ENCODE measurements at places on chromosomes 2 and 18.

DNA sequence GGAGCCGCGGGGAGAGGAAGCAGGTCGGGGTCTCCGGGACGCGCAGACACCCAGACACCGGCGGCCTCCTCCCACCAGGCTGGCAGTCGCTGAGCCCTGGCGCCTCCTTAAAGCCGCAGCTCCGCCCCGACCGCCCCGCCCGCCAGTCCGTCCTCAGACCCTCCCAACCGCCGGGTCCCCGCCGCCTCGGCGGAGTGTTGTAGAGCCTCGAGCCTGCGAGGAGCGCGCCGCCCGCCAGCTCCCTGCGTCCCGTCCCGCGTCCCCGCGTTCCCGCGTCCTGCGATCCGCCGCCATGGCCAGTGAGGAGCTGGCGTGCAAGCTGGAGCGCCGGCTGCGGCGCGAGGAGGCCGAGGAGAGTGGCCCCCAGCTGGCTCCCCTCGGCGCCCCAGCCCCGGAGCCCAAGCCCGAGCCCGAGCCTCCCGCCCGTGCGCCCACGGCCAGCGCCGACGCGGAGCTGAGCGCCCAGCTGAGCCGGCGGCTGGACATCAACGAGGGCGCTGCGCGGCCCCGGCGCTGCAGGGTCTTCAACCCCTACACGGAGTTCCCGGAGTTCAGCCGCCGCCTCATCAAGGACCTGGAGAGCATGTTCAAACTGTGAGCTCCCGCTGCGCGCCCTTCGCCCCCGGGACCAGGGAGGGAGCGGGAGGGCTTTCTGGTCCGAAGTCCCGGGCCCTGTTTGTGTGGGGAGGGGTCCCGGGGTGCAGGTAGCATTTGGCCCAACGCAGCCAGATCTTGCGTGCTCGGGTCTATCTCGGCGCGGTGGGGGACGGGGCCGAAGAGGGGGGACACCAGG, at the start of gene EFHD1:
EFHD1 (plus strand) TSS at position 192 of the 793 bp plus-strand sequence; CDS start at position 293, 101 bp downstream.
- DNase-seq = peak; percentile 17

- no peak for DNase-seq
These were observed 125.6 kb upstream of the CDC42EP3 start for GRCh38 chr2:37797081-37797480.

DNA sequence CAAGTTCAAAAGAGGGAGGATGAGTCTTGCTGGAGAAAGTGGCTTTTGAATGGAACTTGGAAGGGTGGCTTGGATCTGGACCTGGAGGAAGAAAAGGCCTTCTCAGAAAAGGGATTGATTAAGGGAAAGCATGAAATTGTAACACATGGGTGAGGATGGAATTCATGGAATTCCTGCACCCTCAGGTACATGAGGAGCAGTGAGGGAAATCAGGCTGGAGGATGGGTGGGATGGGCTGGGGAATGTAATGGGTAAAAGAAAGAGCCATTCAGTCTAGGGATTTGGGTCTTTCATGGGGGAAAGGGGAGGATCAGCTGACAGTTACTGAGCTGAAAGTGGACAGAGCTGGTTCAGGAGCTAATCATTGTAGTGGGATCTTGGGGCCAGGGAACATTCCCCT, 51.2 kb upstream of the HAAO start:
- no peak for DNase-seq

DNA sequence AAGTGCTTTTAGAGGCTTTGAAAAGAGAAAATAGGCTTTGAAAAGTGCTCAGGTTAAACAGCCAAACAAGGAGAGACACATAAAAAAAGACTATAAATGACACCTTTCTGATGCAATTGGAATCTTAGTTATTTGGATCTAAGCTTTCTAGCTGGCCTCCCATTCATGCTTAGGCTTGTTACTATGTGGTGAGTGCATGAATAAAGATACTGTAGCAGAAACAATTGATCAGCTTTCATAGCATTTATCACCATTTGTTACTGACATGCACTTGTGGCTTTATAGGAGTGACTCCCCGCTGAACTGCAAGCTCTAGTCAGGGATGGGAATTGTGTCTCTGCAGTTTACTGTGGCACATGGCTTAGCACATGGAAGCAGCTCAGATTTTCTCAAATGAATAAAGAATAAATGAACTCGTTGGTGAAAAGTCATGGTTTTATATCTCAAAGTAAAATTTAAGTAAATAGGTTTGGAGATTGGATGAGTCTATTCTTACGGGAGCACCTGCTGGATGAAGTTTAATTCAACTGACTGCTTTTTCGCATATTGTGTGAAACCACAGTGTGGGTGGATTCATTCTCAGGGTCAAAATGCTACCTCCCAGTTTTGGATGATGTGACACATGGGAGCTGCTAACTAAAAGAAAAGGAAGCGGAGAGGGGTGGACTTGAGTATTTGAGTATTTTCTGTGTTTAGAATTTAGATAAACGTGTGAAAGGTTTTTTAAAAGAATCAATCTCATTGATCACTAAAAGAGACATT, 91.1 kb upstream of the NOL4 start:
- no peak for DNase-seq

GRCh38 chr2:136787970-136788369, 22.6 kb downstream of the THSD7B start:
- DNase-seq = no peak

DNA sequence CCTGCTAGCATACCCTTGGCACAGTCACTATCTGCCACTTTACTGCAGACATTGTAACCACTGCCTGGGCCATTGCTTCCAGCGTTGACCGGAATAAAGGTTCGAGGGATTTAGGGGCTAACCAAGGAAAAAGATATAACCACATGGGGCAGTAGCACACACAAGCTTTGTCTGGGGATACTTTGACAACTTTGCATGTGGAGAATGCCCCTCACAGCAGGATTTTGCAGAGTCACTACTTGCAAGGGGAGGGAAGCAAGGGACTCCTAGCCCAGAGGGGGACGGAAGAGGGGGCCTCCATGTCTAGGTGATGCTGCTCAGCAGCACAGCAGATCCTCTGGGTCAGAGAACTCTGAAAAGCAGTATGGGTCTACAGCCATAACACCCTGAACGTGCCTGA, 138.7 kb downstream of the SPP2 start:
- DNase-seq = no peak

DNA sequence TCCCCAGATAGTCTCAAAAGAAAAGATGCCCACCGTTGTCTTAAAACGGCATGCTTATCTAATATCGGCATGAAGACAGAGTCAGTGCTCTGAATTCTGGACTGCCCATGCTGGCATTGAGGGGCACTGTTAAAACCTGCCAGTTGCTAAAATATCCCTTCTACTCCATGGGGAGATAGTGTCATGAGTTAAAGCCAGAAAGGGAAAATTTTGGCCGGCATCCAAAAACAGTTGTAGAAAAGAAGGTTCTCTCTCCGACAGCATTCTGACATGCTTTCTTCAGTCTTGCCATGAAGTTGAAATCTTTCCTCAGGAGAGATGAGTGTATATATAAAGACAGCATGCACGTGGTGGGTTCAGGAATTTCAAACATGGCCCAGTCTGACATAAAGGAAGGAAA, 401.3 kb upstream of the PIK3C3 start:
- no peak for DNase-seq

DNA sequence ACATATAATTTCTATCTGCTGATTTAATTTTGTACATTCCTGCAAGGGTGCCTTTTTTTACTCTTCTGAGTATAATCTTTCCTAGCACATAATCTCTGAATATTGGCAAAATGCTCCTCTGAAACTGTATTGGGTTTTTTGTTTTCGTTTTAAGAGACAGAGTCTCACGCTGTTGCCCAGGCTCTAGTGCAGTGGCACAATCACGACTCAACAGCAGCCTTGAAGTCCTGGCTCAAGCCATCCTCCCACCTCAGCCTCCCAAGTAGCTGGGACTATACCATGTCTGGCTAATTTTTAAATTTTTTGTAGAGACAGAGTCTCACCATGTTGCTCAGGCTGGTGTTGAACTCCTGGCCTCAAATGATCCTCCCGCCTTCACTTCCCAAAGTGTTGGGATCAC, 104.9 kb downstream of the SPTBN1 start:
- DNase-seq = no peak

DNA sequence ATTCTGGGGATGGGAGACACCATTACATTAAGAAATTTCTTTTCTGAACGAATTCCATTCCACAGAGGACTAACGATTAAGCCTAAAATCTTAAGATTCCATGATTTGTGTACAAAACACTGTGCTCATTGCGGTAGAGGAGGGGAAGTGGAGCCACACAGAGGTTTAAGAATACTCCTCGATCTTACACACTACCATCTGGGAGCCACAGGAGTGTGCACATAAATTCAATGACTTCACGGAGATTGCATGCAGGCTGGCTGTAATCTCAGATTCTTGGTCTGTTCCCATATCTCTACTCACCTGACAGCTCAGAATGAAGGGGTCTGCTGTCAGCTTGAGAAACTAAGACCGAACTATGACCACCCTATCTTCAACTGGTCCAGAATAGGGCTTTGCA, 762 bp downstream of the VPS4B start:
- no peak for DNase-seq

GRCh38 chr2:171595456-171595855, 73.2 kb downstream of the CYBRD1 start:
- no peak for DNase-seq

GRCh38 chr2:143356336-143356735, 227.1 kb downstream of the ARHGAP15 start:
- no peak for DNase-seq

GRCh38 chr2:95531254-95531771, 46.8 kb upstream of the TRIM43B start:
- DNase-seq = peak; percentile 41

DNA sequence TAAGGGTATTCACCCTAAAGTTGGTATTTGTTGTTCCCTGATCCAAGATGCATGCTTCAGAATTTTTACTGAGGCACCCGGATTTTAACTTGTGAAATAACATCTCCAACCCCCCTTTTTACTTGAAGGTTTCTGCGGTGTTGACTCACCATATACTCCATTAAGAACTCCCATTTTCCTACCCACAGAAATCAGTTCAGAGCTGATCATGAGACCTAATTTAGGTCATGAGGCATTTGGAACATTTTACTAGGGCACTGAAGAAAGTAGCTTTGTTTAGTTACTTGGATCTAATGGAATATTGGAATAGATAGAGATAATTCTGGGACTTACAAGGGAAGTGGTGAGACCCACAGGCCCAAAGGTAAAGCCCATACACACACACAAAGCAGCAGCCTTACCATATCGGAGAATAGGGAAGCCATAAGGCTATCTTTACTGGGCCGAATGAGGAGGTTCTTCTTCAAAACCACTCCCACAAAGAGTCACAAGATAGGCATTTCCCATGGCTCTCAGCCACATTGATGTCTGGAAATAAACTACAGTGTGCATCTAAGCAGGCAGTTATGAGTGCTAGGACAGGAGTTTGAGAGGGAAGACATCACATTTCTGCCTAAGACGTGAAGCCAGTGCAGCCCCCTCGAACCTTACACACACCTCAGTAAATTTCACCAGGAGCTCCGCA, 681.0 kb upstream of the LRRTM4 start:
- no peak for DNase-seq

GRCh38 chr2:54866868-54867267, 143.4 kb downstream of the EML6 start:
- DNase-seq = peak; percentile 44

DNA sequence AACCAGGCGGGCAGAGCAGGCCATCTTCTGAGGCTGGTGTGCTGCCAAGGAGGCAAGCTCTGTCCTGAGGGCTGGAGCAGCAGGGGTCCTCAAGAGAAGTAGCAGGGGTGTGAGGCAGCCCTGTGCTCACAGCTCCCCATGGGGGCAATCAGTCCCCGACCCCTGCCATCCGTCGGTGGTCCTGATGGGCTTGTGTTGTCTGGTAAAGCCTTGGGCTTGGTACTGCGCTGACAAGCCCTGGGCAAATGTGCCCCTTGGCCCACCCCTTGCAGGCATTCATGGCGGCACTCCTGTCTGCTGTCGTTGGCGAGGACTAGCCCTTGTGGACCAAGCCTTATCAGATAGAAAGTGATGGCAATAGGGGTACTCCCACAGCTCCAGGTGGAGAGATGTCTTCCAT, 22.6 kb upstream of the SCLY start:
- DNase-seq = no peak

- no peak for DNase-seq
These were observed 42.8 kb upstream of the LDLRAD4 start for GRCh38 chr18:13175754-13176210.

DNA sequence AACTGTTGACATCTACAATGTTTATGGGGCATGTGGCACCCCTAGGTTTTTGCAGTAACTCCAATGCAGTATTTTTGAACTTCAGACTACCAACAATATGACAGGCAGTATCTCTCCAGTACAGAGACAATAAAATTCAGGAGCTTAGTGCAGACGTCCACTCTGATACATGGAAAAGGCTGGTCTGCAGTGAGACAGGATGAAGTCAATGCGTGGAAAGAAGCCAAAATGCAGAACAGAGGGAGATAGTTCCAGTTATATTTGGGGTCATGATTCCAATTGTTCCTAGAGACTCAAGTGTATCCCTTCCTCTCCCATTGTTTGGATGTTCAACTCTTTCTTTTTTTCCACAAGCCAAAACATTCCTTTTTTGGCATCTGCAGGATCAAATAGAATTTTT, 18.7 kb upstream of the SMAD2 start:
- no peak for DNase-seq

DNA sequence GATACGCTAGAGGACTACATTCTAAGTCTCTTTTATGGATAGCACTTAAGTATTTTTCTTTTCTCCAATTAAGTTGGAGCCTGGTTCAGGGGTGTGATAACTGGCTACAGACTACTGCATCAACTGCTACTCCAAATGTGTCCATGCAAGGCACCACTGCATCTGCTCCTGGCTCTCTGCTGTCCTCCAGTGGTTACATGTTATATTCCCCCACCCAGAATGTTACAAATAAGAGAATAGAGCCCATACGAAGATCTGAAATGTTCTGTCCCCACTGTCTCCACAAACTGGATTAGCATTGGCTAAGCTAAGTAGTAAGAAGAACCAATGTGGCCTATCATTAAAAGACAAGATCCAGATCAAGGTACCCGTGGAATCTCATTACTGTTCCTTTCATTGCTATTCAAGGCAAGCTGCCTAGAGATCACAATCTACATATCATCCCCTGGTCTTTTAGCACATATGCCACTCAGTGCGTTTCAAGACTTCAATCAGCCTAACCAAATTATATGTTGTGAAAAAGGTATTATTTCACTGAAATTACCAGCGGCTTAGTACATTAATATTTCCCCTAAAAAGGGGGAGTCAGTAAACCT, 308.3 kb upstream of the SLC8A1 start:
- DNase-seq = no peak

DNA sequence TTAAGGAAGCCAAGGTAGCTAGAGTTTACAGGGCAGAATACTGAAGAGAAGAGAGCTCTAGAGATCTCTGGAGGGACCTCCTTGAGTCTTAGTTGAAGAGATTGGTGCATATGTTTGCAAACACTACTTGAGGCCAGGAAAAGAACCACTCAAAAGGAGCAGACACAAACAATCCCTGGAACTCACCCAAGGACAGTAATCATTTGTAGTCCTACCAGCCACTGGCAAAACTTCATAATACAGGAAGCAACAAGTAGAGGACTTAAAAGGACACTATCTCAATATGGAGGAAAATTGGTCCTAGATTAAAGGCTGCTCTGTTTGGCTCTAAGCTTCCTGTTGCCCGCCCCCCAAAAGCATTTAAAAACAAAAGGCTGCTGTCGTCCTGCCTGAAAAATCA, 46.9 kb upstream of the UBXN4 start:
- DNase-seq = no peak

- no peak for DNase-seq
These were observed 46.7 kb downstream of the L3MBTL4 start for GRCh38 chr18:6368017-6368416.

Data from stimulated activated naive B cell treated with anti-CD40 and anti-IgM and Interleukin-4, amounts not matched to agents 10 μg/mL and 1 μg/mL and 100 μg/mL, for 72 hours (primary cell).